ENCODE measurements at places on chromosomes 1 and 21.

DNA sequence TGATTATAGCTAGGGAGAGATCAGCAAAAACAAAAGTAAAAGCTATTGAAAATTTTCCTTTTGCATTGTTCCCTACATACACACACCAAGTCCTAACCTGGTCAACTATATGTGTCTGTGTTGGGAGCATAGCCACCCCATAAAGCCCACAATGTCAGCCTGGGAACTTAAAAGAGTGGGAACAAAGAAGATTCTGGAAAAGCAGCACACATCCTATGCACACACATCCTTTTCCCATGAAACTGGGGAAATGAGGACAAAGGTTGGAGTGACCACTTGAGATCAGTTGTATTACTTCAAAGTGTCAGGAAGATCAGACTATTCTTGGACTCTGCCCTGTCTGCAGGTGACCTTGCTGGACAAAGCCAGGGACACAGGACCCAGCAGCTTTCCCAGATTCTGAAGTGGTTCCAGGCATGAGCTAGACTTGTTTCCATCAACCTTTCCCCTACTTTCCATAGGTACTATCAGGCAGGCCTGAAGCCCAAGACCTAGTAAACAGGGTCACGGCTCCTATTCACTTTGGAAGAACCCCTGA is 15.9 kb downstream of the TXNIP start:
- no peak for DNase-seq

GRCh38 chr1:2540816-2541492 is 10.9 kb upstream of the HES5 start:
- DNase-seq: no peak

DNA sequence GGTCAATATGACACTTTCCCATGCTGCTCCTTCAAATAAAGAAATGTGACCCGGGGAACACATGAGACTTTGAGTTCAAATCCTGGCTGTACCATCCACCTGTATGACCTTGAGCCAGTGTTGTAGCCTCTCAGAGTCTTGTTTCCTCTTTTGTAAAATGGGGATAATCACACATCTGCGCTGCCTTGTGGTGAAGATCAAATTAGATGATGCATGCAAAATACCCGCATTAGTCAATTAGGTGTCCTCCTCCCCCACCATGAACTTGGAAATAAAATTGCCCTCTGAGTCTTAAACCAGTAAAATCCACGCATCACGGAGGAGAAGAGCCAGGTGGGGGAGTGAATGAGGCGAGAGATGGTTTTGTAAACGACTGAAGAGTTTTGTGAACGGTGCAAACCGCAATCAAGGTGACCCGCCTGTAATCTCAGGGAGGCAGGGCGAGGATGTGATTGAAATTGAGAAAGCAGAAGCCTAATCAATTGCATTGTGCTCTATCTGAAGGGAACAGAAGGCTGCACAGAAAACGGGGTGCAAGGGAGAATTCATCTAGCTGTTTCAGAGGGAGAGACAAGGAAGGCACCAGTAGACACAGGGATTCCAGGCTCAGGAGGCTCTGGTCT is 5.8 kb upstream of the AHDC1 start:
- no peak for DNase-seq

DNA sequence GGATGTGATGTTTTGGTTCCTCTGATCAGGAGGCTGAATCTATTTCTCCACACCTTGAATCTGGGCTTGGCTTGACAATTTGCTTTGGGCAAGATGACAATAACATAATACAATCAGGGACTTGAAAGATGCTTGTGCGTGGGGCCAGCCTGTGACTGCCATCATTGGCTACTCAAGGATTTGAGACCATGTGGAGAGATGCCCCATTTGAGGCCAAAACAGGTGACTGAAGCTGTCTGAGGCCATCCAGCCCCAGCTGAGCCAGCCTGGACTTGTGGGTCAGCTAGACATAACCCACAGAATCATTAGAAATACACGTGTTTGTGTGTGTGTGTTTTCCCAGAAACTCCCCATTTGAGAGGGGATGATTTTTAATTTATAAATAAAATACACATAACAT is 421.5 kb downstream of the PTPRU start:
- DNase-seq: no peak

- DNase-seq: no peak
These were observed 6.8 kb upstream of the NFYC start for GRCh38 chr1:40684669-40685068.

DNA sequence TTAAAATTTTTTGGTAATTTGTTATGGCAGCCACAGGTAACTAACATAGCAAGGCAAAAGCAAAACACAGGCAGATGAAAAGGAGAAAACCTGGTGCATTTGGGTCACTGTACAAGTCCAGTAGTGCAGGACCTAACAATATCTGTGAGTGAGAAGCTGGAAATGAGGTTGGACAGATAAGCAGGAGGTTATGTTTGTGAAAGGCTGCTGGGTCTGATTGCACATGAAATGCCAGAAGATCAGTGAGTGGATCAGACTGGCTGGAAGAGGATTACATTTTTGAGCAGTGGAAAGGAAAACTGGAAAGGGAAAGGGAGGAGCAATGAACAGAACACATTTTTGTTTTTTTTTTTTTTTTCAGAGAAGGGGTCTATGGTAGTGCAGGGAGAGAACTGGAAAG is 73.6 kb downstream of the CYYR1 start:
- no peak for DNase-seq

GRCh38 chr1:165369255-165369848 is 12.8 kb upstream of the LMX1A start:
- no peak for DNase-seq

GRCh38 chr1:220219865-220220698 is 52.2 kb downstream of the RAB3GAP2 start:
- no peak for DNase-seq

GRCh38 chr1:24357038-24357437 is 37.9 kb downstream of the GRHL3 start:
- no peak for DNase-seq

DNA sequence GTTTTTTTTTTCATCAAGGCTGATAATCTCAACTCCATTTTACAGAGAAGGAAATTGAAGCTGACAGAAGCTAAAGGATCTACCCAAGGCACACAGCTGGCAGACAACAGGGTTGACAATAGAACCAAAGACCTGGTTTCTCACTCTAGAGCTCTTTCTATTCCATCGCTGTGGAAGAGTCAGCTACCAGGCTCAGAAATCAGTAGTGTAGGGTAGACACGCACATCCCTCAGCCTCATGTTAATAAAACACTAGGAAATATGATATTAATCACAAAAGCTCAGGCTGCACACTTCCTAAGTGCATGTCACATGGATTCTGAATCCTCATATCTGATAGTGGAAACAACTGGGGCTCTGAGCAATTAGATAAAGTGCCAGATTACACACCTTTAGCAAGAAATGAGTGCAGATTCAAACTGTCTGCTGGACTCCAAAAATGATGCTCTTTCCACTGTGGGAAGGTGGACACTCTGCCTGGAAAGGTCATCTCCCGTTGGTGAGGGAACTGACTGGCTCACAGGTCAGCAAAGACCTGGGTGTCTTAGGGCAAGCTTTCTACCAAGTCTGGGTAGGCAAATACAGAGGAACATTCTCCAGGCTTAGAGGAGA is 139.1 kb downstream of the TGFBR3 start:
- DNase-seq: no peak

GRCh38 chr1:9448132-9449109 is 90.8 kb upstream of the SLC25A33 start:
- DNase-seq: no peak

- no peak for DNase-seq
These were observed 20.9 kb downstream of the GADD45A start for GRCh38 chr1:67705735-67706453.

- no peak for DNase-seq
These were observed 447.9 kb downstream of the CAMTA1 start for GRCh38 chr1:7233237-7233540.

GRCh38 chr1:29320156-29320940 is 84.0 kb downstream of the PTPRU start:
- no peak for DNase-seq

GRCh38 chr1:90969241-90969640 is 52.6 kb downstream of the ZNF644 start:
- DNase-seq: no peak

GRCh38 chr1:169697755-169698154 is 13.7 kb downstream of the SELL start:
- DNase-seq: no peak

DNA sequence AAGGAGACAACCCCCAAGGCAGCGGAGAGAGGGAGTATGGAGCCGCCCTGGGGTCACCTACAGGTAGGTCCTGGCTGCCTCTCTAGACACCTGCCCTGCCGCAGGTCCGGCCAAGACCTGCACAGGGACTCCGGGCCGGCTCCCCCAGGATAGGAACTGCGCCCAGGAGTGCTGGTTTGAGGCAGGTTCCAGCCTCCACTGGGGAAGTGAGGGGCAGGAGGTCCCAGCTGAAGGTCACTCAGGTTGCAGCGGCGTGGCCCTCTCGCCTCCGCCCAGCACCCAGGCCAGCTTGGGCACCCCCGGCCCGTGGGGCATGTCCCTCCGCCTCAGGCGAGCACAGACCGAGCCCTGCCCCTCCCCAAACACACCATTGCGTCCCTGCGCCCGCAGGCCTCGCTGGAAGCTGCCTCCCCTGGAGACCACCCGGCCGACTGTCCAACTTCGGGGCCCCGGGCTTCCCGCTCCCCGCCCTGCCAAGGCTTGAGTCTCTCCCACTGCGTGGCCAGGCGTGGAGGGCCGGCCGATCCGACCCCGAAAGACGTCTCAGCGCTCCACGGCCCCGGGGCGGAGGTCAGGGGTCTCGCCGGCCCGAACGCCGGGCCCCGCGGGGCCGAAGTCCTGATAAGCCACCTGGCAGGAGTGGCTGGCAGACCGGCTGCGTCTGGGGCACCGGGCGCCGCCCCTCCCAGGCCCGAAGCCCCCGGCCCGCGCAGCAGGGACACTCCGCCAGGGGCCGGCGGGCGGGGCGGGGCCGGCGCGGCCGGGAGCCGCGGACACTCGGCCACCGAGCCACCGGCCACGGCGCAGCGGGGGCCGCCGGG is 1.4 kb upstream of the SKI start:
- DNase-seq: no peak

GRCh38 chr1:49181033-49181432 is 404.3 kb upstream of the BEND5 start:
- no peak for DNase-seq

DNA sequence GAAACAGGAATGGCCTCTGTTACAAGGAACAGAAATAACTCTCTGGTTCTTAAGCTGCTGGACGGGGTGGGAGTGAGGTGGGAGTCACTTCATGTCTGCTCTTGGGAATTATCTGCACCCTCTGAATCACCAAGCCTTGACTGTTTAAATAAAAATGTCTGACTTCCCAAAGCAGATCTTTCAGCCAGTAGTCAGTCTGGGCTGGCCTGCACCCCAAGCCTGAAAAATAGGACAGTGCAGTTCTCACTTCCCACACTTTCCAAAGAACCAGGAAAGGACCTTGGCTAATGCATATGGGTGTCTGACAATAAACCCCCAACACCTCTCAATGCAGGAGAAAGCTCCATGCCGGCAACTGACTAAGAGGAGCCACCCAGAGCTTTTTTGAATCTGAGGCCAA is 796 bp downstream of the S100A7 start:
- no peak for DNase-seq

DNA sequence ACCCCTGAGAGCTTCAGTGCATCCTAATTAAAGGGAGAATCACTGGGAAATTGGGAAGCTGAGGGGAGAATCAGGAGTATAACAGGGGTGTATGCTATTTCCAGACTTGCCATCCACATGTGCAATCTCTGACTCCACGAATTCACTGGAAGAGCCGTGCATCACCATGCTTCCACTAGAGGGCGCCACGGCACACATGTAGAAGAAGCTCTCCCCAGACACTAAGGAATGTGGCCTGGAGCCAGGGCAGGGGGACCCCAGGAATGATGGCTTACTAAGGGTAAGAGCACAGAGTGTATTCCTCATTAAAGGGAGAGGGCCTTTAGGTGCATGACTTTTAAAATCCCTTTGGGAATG is 81.5 kb downstream of the ABCA4 start:
- peak; percentile 23 for DNase-seq

DNA sequence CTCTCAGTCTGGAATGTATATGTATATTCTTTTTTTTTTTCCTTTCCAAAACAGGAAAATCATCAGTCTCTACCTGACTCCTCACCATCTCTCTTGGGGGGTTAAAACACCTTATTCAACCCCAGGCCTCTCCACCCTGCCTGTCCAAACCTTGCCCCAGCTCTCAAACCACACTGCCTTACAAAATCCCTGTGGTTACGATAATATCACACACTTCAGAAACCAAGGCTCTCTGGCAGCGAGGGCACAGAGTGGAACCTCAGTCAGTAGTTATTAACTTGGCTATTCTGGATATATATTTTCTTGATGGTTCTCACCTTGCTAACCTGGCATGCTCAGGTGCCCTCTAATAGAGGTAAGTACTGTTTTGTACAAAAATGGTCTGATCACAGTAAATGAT is 24.7 kb downstream of the KIAA0040 start:
- no peak for DNase-seq

GRCh38 chr1:43279161-43279560 is 6.2 kb downstream of the C1orf210 start:
- no peak for DNase-seq

GRCh38 chr1:201219481-201220387 is 29.1 kb downstream of the IGFN1 start:
- no peak for DNase-seq

- DNase-seq: no peak
These were observed 15.7 kb downstream of the PTPN22 start for GRCh38 chr1:113855630-113856400.

DNA sequence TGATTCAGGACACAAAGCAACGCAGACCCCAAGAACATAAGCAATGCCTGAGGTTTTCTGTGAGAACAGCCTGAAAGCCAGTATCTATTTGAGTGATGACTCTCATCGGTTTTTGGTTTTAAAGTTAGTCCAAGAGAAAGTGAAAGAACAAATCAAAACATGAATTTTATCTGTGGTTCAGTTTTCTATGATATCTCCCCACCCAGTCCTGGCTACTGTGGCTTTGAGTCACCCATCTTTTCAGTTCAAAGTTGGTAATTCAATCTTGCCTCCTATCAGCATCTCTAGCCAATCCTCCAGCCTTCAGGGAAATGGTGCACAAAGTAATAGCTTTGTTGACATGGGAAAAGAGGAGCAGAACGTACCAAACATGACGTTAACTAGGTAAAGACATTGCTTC is 40.5 kb upstream of the KRTAP19-8 start:
- DNase-seq: no peak

GRCh38 chr1:23810818-23811540 is 10.4 kb upstream of the GALE start:
- DNase-seq: no peak

GRCh38 chr1:6322161-6322560 is 61.3 kb upstream of the GPR153 start:
- DNase-seq: no peak

Data from stimulated activated CD4-positive, alpha-beta T cell treated with anti-CD3 and anti-CD28 coated beads, Interleukin-1b, Interleukin-23, amount 100 ng/mL, for 1 hour (primary cell).